ENCODE measurements at places on chromosomes 13 and 19.

DNA sequence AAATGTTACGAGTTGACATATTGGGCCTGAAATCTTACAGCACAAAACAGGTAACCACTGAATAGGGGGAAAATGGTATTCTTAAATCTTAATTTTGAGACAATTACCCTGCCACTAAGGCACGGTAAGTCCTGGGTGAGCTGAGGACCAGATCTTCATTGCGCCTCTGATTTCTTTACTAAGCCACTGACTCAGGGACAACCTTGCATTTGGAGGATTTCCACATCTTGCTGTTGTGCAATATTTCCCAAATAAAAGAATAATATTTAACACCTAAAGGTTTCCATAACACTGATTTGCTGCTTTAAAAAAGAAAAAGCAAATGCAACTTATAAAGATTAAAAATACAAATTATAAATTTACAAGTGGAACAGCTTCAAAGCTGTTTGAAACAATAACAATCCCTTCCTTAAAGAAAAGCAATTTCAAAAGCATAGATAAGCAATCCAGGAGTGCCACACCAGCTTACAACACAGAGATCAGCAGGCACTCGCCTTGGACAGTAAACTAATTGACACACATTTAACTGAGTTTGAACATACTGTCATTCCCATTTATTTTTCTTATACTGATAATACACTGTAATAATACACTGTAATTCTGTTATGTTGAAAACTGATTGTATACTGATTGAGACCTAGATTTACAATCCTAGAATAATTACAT, 79.6 kb upstream of the DOCK9 start:
- no peak for DNase-seq

DNA sequence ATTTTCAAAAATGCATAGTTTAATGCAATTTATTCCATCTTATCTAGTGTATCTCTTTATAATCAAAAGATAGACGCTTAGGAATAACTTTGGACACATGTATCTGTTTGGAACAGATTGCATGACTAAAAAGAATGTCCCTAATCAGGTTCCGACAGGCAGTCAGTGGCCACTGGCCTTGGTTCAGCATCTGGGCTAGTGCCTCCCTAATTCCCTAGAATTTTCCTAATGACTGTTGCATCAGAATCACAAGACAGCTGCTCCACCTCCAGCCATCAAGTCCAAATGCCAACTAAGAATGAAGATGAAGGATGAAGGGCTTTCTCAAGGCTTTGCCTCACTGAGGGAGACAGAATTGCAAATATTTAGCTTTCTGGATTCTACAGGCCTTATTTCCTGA, 173.8 kb downstream of the EFNB2 start:
- DNase-seq: no peak

GRCh38 chr13:25136880-25137787, 35.0 kb downstream of the AMER2 start:
- DNase-seq: no peak

DNA sequence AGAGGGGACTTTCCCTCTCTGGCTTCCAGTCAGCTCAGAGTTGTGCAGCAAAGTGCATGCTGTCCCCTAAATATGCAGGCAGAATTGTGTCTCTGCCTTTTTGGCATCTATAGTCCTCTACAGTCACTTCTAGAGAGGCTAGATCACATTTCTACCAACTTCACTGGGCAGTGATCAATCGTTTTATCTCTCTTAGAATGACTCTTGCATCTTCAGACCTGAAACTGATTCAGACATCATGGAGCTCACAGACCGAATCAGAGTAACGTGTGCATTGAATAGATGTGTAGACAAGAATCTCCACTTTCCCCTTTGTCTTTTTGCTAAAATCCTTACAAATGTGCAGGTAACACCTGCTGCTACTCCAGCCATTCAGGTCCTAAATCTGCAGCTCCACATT, 6.2 kb downstream of the ZNF253 start:
- DNase-seq: no peak

- DNase-seq: no peak
Measured at GRCh38 chr13:46492946-46493345, 60.0 kb upstream of the LRCH1 start.

All from stimulated activated CD8-positive, alpha-beta memory T cell treated with anti-CD3 and anti-CD28 coated beads, Interleukin-15, amount 100 ng/mL, for 24 hours (primary cell).